Fibroblast of the aortic adventitia (primary cell): ENCODE measurements at places on chromosomes 2 and 18. TPM values are rescaled to one million over a fixed set of nuclear protein-coding genes. Genes with fewer than 3 reads are reported as not detected.

Gene UGT1A8
- total RNA-seq, result 0.09 TPM in 1 of 2 replicates, not detected in the other

Gene KCNIP3
- total RNA-seq, result 0.25 and 2.9 TPM in 2 replicates

Gene KCNG2
- total RNA-seq, result not detected in 2 replicates

Gene GAL3ST2
- total RNA-seq, result 0.25 TPM in 1 of 2 replicates, not detected in the other

Gene SLC8A1
- total RNA-seq, result 39.1 and 112 TPM in 2 replicates

Gene ACADL
- 0.63 and 4.5 TPM in 2 replicates for total RNA-seq

Gene ZNF521
- total RNA-seq, result 35.7 and 48.6 TPM in 2 replicates

Gene DNMT3A
- 10.8 and 11.9 TPM in 2 replicates for total RNA-seq

Gene HOXD8
- 0.45 and 0.49 TPM in 2 replicates for total RNA-seq

Gene GALM
- total RNA-seq, result 27.7 and 35.2 TPM in 2 replicates

Gene GALNT13
- 0.45 and 5.1 TPM in 2 replicates for total RNA-seq

Gene ASXL3
- 0.54 TPM in 1 of 2 replicates, not detected in the other for total RNA-seq

Gene ERICH2
- 4.0 TPM in 1 of 2 replicates, not detected in the other for total RNA-seq

Gene FMNL2
- 23.6 and 28.0 TPM in 2 replicates for total RNA-seq

Gene TRIM54
- not detected in 2 replicates for total RNA-seq

Gene TCF4
- total RNA-seq, result 105 TPM in 2 replicates

Gene LAMA1
- 3.5 and 30.1 TPM in 2 replicates for total RNA-seq

Gene QPCT
- total RNA-seq, result 1.7 and 8.3 TPM in 2 replicates

Gene RNU2-63P
- not detected in 2 replicates for total RNA-seq

Gene AKAIN1
- total RNA-seq, result not detected in 2 replicates

Gene HS6ST1
- 7.7 and 10.6 TPM in 2 replicates for total RNA-seq
